ENCODE measurements at places on chromosomes 13 and 19.

GRCh38 chr19:55229789-55230182 is 1.2 kb upstream of the TMEM86B start:
- no peak for DNase-seq

DNA sequence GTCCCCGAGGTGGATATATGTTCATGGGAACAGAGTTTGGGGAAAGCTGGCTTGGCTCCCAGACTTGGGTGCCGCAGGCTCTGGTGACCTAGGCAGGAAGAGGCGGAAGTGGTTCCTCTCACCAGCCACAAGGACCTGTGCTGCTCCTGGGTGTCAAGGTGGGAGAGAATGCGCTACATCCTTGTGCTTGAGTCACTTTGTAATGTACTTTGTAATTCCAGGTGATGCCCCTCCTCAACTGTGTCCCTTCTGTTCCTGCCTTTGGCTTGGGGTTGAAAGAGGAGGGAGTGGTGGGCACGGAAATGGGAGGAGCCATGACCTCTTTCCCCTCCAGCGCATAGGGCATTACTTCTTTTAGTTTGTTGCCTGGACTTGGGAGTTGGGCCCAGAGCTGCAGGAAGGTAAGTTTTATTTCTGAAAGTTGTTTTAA is 10.9 kb downstream of the GARRE1 start:
- DNase-seq, result peak; percentile 66

GRCh38 chr19:5307655-5308054 is 33.0 kb downstream of the PTPRS start:
- no peak for DNase-seq

GRCh38 chr13:74708629-74709028 is 574.4 kb upstream of the KLF12 start:
- no peak for DNase-seq

GRCh38 chr19:49132974-49133609 is 13.7 kb downstream of the PPFIA3 start:
- DNase-seq, result peak; percentile 84

DNA sequence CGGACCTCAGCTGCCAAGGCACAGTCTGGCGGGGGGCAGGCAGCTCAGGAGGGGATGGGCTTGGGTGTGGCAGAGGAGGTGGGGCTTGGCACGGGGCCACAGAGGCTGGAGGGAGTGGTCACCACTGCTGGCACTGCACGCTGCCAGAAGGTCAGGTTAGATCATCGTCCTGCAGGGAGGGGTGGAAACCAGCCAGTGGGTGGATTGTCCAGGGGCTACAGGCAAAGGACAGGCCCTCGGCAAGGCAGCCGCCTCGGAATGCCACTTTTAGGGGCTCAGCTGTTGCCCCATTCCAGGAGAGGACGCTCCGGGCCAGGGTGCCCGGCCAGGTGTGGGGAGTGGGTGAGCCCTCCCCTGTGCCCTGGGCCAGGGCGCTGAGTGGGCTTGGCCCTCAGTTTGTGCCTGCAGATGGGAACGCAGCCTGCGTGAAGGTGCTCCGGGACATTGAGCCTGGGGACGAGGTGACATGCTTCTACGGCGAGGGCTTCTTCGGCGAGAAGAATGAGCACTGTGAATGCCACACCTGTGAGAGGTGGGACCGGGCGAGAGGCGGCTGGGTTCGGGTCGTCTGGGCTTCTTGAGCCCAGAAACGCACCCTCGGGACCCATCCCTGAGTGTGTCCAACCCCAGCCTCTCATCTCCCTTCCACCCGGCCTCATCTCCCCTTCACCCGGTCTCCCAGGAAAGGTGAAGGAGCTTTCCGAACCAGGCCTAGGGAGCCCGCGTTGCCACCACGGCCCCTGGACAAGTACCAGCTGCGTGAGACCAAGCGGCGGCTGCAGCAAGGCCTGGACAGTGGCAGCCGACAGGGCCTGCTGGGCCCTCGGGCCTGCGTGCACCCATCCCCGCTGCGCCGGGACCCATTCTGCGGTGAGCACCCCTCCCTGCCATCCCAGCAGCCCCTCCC is 6.4 kb downstream of the KMT5C start:
- DNase-seq, result no peak

All from GM23338 (cell line).